ENCODE measurements at places on chromosomes 3 and 15. TPM values are rescaled to one million over a fixed set of nuclear protein-coding genes. Genes with fewer than 3 reads are reported as not detected.

DNA sequence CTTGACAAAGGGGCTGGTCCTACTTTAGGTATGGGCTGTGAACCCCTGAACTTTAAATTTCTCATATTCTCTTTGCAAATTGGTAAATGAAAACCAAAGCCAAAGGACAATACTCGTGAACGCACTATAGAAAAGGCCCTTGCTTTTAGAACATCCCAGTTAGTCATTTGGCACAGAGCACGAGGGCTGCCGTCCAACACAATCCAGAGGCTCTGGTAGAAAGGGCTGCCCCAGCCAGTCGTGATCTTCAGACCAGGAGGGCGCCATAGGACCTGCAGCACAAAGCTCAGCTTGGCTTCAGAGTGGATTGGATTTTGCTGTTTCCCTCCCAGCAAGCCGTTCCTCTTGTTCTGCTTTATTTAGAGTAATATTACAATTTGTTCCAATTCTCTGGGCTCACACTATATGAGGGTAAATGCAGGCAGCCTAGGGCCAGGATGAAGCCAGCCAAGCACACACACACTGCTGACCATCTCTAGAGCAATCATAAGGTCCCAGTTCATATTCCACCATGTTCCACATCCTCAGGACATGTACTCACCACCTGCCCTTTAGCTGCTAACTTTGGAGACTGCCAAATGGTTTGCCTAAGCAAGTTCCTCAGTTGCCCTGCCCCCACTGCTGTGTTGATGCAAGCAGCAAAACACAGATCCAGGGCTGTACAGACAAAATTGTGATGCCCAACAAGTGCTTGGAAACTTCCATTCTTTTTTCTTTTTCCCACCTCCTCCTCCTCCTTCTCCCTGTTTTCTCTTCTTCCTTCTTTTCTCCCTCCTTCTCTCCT, 6.0 kb upstream of the BFSP2 start:
- DNase-seq: no peak

The P2RY1 gene
- 0.20 TPM for total RNA-seq

DNA sequence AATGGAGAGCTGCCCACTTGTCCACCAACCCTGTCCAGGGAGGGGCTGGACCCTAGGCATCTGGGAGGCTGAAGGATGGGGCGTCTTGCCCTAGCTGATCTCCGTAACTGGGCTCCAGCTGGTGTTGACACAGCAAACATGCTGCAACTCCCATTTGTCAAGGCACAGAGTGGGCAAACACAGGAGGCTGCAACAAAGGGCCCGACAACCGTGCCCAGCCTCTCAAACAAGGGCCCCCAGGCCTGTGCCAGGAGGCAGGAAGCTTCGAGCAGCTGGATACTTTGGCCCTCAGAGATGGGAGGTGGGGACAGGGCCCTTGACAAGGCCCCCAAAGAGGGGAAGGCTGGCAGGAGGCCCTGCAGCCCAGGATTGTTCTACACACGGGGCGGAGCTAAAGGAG, 64.2 kb upstream of the TMEM115 start:
- no peak for DNase-seq

GRCh38 chr3:39903253-39903652, 93.8 kb downstream of the MYRIP start:
- no peak for DNase-seq

DNA sequence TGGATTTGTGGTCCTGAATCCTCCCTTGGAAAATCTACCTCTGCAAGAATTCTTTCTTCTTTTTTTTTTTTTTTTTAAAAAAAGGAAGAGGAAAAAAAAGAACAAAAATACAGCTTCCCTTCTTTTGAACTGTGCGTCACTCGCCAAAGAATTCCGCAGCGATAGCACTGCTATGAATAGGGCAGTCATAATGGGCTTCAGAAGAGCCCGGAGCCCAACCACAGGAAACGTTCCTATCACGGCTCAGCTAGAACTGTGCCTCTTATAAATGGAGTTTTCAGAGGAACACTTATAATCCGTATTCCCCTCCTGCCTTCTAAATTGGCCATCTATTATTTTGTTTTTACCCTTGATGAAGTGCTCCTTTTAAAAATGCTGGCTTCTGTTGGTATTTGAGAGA, 227.7 kb downstream of the ADAMTS17 start:
- no peak for DNase-seq

The IL12A gene
- 7.8 TPM for total RNA-seq

- DNase-seq: no peak
Measured at GRCh38 chr3:23663661-23664186, 142.0 kb upstream of the UBE2E1 start.

The STAB1 gene
- total RNA-seq: 0.64 TPM

The CPEB1 gene
- not detected for total RNA-seq

- no peak for DNase-seq
Measured at GRCh38 chr3:147582642-147583041, 173.5 kb downstream of the ZIC1 start.

DNA sequence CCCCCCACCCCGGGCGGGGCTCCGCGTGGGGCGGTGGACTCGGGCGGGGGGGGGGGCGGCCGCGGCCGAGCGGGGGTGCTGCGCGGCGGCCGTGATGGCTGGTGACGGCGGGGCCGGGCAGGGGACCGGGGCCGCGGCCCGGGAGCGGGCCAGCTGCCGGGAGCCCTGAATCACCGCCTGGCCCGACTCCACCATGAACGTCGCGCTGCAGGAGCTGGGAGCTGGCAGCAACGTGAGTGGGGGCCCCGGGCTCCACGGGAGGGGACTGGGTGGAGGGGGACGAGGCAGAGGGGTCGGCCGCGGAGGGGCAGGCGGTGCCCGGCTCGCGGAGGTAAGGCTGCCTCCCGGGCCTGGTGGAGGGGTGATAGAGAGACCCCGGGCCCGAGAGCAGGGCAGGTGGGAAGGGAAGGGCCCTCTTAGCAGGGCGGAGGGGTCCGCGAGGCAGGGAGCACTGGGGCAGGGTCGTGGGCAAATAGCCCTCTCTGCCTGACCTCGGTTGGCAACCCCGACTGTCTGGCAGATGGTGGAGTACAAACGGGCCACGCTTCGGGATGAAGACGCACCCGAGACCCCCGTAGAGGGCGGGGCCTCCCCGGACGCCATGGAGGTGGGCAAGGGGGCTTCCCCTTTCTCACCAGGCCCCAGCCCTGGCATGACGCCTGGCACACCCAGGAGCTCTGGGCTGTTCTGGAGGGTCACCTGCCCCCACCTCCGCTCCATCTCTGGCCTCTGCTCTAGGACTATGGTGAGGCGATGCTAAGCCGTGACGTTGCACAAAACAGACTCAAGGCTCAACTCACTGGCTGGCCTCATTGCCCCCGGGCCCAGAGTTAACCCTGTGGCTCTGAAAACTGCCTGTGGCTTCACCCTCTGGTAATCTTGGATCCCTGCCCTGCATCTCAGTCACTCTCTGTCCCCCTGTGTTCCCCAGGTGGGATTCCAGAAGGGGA, at the start of gene ECE2:
TSS of gene ECE2 (plus strand) at position 62 of the 950 bp plus-strand sequence. CDS start at position 194, 132 bp downstream.
- no peak for DNase-seq

- DNase-seq: no peak
Measured at GRCh38 chr15:31381801-31382712, 55.4 kb downstream of the KLF13 start.

DNA sequence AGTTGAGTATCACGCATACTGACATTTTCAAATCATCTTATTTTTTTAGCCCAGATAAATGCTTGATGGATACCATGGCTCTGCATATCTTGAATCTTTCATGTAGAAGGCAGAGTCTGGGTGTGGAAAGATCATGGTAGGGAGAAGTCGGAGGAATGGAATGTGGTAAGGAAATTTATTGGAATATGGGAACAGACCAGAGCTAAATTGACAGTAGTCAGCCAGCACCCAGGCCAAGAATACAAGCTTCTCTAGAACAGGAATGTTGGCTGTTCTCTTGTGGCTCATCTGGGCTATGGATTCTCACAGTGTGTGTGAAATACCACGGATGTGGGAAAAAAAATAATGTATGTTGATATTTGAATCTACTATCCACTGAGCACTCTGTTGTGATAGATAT, 305.7 kb upstream of the COL8A1 start:
- no peak for DNase-seq

The ACKR2 gene
- total RNA-seq: 0.76 TPM

- no peak for DNase-seq
Measured at GRCh38 chr3:135966271-135966961, 888 bp downstream of the PPP2R3A start.

The GOLGA8Q gene
- total RNA-seq: 0.64 TPM

DNA sequence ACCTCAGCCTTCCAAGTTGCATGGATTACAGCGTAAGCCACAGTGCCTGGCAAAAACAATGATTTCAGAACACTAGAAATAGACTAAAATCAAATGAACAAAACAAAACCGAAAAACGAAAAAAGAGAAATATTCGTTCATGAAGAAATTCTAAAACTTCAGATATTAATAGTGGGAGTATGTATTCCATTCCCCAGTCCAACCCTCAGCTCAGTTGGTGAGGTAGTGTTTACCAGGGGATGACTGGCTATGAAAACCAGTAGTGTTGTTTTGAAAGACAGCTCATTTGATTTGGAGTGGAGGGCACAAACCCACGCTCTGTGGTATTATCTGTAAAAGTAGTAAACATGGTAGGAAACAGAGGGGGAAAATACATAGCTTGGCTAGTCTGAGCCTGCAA, 6.8 kb upstream of the SNRK start:
- no peak for DNase-seq
